ENCODE measurements at places on chromosomes 2 and 18.

DNA sequence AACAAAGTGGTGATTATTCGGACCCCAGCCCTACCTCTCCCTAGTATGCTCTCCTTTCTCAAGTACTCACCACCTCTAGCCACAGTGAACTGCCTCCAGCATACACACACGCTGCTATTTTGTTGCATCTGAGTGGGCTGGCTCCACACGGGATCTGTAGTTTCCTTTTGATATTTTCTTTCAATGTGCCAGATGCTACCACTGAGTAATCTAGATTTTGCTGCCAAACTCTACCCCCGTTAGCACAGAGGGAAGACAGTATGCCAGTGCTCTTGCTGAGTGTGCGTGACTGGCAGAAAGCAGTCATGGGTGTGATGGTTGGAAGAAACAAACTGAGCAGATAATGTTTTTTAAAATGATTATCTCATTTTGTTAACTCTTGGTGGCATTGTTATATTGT, 11.6 kb downstream of the CFLAR start:
- peak; percentile 12 for DNase-seq

DNA sequence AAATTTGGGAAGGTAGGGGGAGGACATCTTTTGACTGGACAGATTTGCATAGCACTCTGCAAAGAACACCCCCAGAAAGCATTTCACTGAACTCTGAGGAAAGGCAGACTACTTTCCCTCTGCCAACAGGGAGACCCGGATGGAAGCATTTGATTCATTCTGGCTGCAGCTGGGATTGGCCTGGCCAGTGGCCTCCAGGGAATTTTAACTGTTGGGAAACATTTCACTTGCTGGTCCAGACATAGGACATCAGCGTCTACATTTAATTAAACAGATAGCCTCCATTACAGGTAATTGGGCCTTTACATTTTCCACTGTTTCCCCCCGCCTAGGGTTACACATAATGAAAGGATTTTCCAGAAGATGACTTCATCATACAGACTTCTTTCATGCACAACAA, 92.8 kb downstream of the MARCHF4 start:
- DNase-seq, result no peak

- no peak for DNase-seq
Observed at GRCh38 chr2:219243291-219243761, 1.9 kb downstream of the GLB1L start.

DNA sequence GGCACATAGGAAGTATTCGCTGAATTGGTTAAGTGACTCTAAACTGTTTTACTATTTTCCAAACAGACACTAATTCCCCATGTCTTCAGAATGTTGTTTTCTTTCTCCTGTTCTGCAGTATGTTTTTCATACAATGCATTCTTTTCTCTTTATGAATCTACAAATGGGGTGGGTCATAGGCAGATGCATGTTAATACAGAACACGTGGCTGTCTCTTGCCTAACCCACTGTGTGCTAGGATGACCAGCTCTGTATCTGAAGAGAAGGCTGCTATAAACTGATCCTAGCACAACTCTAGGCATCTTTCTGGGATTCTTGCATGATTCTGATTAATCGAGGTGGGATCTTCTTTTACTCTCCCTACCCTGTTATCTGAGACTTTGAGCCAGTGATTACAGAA, 826.0 kb downstream of the PLCL1 start:
- no peak for DNase-seq

DNA sequence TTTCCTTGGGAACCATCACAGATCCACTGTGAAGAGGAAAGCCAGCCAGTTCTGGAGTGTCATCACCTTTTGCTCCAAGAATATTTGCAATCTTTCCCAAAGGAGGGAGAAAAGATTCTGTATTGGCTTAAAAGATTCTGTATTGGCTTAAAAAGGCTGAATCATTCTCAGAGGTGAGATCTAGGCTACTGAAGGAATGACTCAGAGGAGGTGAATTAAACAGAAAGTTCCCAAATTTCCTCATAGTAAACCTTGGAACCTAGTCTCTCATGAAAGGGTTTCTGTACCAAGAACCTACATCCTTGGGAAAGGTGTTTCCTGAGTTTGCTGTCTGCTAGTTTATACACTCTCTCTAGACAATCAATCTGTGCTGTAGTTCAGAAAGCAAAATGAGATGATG, 34.1 kb upstream of the GRB14 start:
- no peak for DNase-seq

- DNase-seq, result no peak
Observed at GRCh38 chr2:13195270-13195669, 478.5 kb downstream of the TRIB2 start.

GRCh38 chr2:20633001-20633400, 17.9 kb downstream of the HS1BP3 start:
- no peak for DNase-seq

- no peak for DNase-seq
Observed at GRCh38 chr2:137194111-137194510, 428.8 kb downstream of the THSD7B start.

- DNase-seq, result no peak
Observed at GRCh38 chr2:74999468-74999867, 41.0 kb downstream of the POLE4 start.

GRCh38 chr2:20666005-20666303, 990 bp upstream of the GDF7 start:
- no peak for DNase-seq

DNA sequence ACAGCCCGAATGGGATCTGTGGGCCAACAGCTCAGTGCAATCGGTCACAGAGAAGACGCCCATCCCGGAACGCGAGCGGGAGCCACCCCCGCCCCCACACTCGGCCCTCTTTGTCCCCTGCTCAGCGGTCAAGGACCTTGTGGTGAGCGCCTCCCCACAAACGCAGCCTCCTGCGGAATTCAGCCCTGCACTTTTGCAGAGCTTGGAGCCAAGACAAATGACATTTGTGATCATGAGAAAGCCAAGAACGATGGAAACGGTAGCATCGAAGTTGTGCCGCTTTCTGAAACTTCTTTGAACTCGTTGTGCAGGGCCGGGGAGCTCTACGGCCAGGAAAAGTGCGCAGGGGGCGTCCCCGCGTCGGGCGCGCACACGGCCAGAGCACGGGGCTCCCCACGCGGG, 6.7 kb upstream of the SALL3 start:
- no peak for DNase-seq

DNA sequence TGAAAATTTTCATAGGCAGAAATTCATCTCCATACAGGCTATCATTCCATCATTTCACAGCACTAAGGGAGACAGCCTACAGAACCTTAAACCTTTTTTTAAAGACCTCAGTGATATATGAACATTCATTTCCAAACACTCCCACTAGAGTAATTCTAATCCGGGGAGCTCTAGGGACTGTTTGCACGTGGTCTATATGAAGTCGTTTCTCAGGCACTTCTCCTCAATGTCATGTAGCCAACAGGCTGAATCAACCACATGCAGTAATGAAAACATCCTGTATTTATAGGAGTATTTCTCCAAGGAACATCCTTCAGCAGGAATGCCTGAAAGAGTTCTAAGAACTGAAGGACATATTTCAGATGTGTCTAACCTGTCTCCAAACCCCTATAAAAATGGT, 97.3 kb upstream of the CREB1 start:
- no peak for DNase-seq

DNA sequence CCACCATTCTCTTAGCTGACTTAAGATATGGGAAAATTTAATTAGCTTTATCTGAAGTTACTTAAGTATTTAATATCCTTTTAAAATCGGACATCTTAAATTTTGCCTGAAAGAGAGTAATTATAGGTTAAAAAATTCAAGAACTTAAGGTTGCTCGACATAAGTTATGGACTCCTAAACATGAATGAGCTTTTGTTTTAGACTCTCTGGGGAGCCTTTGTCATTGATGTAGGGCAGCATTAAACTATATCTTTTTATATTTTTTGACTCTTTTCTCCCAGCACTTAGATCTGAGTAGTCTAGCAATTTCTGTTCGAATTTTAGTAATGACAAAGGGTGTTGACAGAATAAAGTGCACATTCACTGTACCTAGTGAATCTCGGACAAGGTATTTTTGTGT, 4.7 kb downstream of the PHLPP1 start:
- DNase-seq, result no peak

GRCh38 chr2:237141571-237142051, 55.9 kb downstream of the COPS8 start:
- DNase-seq, result no peak

DNA sequence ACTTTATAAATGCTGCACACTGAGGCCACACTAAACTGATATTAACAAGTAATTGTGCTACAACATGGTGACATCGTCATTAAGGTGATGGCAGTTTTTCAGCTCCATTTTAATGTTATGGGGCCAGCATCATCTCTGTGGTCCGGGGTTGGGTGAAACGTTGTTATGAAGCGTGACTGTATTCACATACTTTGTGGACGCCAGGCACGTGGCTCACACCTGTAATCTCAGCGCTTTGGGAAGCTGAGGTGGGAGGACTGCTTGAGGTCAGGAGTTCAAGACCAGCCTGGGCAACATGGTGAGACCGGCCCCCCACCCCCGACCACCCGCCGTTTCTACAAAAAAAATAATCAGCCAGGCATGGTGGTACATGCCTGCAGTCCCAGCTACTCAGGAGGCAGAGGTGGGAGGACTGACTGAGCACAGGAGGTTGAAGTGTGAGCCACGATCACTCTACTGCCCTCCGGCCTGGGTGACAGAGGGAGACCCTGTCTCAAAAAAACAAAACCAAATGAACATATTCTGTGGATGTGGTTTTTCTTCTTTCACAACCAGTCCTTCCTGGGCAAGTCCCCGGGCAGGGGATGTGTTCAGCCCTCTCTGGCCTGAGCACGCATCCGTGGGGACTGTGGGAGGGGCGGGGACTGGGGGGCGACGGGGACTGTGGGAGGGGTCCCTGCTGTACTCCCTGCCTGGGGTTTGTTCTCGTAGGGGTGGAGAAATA, 12.9 kb upstream of the GAL3ST2 start:
- DNase-seq, result no peak

DNA sequence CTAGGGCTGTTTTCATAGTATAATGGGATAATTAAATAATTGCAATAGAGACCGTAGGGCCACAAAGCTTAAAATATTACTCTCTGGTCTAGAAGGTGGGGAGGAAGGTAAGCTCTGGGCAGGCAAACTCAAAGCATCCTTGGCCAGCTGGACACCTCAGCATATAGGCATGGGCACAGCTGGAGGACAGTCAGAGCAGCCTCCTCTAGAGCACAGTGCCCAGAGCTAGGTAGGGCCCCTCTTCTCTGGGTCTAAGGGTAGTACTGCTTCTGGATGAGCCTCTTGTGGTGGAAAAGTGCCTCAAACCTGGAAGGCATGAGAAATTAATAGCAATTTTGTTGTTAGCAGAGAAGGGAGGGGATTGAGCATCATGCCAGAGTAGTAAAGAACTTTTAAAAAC, 291.3 kb upstream of the FBXO11 start:
- DNase-seq, result no peak

DNA sequence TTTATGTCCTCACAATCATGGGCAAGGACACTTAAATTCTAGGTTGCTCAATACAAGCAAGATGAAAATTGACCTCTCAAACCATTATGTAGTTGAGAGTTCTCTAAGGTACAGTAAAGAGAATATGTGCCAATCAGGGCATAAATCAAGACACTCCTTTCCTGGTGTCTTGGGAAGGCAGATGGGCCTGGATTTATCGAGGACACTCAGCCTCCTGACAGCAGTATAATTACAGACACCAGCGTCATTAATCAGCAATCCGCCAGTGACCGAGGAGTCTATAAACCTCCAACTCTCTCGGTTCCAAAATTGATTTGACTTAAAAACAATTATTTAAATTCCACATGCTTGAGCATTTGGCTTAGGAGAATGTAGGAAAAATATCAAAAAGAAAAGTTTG, 75.7 kb upstream of the DAPL1 start:
- DNase-seq, result no peak

GRCh38 chr2:111898703-111899514, 502 bp downstream of the MERTK start:
- DNase-seq, result no peak

DNA sequence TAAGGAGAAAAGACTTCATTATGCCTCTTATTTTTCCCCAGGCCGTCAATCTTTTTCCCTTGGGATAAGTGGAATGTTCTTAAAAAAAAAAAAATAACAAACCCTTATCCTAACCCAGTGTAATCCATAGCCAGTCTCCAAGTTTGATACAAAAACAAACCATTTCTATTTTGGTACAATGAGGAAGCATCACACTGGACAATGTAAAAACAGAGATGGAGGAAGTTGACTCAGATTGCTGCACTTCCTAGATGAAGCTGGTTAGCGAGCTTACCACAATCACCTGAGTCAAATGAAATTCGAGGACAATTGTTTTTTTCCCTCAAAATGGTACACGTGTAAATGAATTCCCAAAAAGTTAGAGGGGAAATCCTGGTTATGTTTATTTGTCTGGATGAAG, 259.7 kb downstream of the TCF4 start:
- DNase-seq, result no peak

DNA sequence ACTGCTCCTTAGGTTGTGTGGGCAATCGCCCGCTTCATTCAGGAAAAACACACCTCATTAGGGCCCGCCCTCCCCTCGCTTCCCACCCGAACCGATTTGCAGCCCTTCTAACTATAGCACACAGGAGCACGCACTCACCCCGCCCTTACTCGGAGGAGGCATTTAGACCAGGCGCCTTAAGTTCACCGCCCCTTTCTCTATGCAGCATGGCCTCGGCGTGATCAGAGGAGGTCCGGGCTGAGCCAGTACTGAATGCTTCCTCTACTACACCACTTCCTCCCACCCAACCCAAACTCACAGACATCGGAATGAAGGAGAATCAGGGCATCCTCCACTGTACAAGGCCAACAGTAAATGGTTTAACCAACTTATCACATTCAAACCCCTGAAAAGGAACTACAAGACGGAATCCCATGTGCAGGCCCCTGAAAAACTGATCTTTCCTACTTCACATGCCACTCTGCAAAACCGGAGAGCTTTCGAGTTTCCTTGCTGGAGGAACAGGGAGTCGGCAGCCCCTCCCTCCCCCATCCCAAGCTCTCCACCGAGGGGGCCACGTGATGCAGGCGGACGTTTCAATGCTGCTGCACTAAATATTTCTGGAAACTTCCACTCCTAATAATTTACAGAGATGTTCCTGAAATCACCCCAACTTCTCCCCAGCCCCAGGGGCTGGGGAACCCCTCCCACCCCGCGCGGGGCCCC, 1.4 kb downstream of the XPO1 start:
- peak; percentile 74 for DNase-seq

DNA sequence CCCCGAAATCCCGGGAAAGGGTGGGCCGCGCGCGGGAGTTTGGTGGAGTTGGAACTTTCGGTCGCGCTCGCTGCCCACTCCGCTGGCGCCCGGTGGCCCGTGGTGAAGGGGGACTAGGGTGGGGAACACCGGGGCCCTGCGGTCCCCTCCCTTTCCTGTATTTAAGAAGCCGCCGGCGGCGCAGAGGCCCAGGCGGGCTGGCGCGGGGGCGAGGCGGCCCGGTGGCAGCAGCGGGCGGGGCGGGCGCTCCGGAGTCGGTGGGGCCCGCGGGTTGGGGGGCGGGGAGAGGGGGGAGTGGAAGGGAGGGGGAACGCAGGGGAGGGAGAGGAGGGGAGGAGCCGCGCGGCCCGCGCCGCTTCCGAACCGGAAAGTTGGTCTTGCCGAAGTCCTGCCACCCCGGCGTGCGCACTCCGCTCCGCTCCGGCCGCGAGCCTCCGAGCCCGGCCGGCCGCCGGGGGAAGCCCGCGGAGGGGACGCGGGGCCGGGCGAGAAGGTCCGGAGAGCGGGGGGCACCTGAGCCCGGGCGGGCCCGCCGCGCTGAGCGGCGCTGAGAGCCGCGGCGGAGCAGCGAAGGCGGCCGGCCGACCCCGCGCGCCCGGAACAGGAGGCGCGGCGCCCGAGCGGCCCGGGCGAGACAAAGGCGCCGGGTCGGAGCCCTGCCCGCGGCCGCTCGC, 425 bp upstream of the SALL3 start:
- no peak for DNase-seq
